Heart right ventricle (tissue), 16 donors: ENCODE measurements at places on chromosomes 2 and 18. TPM values are rescaled to one million over a fixed set of nuclear protein-coding genes. Genes with fewer than 3 reads are reported as not detected.

GRCh38 chr2:72953976-72954375, 36.7 kb downstream of the EMX1 start:
- DNase-seq, result no peak

DNA sequence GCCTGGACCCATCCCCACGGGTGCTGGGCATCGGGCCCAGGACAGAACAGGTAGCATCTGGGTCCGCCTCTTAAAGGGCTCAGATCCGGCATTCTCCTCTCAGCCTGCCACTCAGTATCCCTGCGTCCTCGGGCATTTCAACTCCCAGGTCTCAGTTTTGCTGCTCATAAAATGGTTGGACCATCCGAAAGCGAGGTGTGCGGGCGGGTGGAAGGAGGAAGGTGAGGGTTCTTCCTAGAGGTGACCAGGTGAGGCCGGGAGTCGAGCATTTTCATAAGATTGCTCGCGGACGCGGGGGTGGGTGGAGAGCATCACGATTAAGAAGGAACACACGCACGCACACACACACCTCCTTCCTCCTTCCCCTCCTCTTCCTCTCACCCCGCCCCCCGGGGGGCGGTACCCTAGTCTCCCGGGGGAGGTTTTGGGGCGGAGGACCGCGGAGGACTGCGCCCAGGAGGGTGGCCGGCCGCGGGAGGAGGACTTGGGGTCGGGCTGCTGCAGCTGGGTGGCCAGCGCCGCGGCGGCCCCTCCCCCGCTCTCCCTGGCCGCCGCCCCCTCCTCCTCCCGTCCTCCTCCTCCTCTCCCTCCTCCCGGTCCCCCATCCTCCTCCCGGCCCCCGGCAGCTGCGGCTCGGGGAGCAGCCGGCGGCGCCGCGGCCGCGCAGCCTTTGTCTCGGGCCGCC, 97.9 kb upstream of the GPR45 start:
- no peak for DNase-seq

DNA sequence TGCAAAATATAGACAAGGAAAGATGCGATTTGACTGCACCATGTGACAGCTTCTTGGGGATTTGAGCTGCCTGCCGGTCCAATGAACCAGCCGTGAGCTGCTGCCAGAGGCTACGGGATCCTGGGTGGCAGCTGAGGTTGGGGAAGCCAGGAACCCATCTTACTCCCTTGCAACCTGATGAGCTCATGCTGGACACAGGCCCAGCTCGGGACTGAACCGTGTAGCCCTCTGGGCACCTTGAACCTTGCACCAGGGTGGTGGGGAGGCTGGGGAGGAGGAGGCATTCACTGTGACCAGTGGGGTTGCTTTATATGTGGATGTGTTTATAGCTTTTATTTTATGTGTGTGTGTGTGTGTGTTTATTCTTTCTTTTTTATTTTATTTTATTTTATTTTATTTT, 9.1 kb downstream of the ALPI start:
- no peak for DNase-seq

DNA sequence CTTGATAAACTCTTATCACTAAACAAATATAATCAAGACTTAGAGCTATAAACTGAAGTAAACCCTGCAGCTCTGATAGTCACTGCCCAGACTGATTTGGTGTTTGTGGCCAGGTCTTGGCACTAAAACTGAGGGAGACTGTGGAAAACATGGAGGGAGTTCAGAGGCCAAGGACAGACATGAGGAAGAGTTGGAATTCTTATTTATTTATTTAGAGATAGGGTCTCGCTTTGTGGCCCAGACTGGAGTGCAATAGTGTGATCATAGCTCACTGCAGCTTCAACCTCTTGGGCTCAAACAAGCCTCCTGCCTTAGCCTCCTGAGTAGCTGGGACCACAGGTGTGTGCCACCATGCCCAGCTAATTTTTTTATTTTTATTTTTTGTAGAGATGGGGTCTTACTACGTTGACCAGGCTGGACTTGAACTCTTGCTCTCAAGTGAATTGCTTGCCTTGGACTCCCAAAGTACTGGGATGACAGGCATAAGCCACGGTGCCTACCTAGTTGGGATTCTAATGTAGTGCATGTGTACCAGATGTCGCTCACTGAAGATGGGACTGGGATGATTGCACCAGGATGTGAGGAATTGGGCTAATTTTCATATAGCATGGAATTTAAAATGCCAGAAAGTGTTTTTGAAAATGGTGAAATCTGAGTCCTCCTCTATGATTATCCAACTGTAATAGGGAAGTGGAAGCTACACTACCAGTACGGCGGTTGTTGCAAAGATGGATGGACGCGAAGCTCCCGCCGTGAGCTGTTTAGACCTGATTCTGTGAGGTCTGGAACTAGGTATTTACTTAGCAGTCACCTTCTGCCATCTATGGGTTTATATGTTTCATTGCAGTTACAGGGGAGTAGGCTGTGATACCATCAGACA, 52.7 kb upstream of the CTLA4 start:
- peak; percentile 48 for DNase-seq

RTP5 gene
- 0.15 TPM for polyA plus RNA-seq
